ENCODE measurements at places on chromosomes 2 and 18.

DNA sequence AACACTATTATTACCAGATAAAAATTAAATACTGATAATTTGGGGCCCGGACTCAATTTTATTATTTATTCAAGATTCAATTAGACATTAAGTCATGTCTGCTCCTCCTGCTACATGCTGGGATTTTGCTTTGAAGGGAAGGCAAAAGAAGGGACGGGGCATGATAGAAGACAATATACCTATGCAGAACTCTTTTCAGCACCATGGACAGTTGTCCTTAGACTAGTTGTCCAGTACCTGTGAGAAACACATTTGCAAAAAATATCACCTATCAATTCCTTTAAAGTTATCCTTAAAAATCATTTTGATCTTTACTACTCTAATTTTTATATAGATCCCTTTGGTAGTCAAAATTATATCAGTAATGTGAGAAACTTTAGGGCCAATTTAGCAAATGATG, 100.2 kb upstream of the SULT1C3 start:
- DNase-seq = no peak

GRCh38 chr2:2134037-2134436, 197.0 kb downstream of the MYT1L start:
- DNase-seq = no peak

DNA sequence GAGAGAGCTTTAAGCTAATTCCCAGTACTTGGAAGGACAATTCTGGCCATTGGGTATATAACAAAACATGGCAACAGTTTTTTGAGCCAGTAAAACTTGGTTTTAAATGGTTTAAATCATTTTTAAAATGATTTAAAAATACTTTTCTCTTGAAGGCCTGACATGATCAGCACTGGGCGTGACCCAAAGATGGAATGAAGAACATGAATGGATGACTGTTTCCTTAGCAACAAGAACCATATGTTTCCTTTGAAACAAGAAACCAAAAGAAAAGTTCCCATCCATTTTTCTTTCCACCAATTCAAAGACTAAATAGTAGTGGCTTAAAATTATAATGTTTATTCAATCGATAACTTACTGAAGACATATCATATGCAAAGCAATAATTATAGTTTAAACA, 348.3 kb upstream of the FIGN start:
- no peak for DNase-seq

- DNase-seq = no peak
These were observed 156.4 kb downstream of the ZFP36L2 start for GRCh38 chr2:43070030-43070429.

DNA sequence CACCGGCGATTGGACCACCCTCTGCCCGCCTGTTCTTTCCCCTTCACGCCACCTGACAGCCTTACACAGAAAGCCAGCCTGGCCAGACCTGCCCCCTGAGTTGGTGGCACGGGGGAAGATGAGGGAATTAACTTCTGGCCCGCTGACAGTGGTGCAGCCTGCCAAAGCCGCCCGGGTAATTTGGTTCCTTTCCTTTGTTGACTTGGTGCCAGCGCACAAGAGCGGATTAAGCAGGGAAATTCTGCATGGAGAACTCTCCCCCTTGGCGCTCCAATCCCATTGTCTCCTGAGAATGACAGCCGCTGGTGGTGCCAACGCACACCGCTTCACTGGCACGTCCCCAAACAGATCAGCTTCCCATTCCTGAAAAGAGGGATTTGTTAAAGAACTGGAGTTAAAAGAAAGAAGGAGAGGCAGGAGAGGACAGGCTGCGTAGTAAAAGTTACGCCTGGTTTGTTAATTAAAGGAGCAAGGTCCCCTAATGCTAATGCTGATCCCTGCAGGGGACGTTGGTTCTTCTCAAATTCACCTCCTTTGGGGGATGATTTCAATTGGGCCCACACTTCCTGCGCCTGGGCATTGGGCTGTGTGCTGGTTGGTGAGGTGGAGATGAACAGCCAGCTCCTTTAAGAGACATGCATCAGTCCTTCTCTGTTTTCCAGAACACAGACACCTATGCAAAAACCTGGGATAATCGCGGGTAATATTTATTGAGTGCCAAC, 286.8 kb downstream of the MYCN start:
- no peak for DNase-seq
